ENCODE measurements at places on chromosomes 11 and 22.

- no peak for DNase-seq
These were observed 24.2 kb upstream of the KCNJ11 start for GRCh38 chr11:17412488-17413180.

GRCh38 chr22:37169406-37169805 is 18.6 kb downstream of the C1QTNF6 start:
- no peak for DNase-seq

DNA sequence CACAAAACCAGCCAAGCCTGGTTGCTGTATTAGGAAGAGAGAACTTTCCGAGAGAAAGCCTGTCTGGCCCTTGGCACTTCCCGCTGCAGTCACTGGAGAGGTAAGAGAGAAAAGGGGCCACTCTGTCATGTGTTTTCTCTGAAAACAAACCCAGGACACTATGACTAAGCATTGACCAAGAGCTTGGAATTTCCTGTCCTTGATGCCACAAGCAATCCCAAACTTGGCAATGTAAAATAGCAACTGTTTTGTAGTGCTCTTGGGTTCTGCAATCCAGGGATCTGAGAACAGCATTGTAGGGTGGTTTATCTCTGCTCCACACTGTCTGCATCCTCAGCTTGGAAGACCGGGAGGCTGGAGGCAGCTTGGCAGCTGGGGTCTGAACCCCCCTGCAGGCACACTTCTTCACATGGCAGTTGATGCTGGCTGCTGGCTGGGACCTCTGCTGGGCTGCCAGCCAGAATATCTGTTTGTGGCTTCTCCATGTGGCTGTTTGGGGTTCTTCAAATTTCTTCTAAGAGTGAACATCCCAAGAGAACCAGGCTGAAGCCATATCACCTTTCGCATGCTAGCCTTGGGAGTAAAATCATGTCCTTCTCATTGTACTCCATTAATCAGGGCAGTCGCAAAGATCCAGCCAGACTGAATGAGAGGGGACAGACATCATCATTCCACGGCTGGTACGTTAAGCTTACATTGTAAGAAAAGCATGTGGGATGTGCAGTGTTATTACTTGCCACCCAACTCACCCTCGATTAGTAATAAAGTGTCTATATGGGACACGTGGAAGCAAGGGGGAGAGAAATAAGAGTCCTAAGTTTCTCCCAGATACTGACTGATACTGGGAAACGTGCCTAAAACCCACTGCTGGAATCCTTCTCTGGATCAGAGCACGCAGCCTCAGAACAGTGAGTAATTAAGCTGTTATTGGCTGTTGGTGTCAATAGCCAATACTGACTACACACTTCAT is 537.4 kb upstream of the B3GAT1 start:
- no peak for DNase-seq

DNA sequence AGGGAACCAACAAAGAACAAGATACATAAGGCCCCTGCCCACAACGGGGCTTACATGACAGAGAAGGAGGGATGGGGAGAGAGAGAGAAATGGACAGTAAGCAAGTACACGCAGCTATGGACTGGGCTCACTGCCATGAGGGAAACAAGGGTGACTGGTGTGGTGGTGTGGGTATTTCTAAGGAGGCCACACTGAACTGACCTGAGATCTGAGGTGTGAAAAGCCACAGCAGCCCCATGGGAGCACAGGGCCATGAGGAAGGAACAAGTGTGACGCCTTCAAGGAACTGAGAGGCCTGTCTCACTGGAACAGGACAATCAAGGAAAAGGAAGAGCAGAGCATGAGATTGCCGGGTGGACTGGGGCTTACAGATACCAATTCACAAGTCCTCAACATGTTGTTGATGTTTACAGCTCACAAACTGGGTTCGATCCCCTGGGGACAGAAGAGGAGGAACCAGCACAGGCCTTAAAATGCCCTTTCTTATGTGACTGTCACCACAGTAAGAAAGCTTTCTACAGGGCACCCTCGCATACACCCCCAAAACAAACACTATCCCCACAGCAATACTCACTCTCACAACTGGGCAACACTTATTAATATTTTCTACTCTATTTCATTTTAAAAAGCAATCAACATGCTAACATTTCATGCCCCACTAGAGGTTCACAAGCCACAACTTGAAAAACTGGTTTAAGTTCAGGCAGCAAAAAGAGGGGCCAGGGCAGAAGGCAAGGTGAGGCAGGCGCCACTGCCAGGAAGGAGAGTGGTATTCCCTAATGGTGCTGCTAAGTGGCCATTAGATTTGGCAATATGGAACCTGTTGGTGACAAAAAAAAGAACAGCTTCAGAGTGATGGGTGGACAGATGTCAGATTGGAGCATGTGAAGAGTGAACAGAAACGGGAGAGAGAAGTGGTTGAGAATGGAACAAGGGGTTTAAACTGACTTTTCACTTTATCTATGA is 39.1 kb downstream of the TCIRG1 start:
- no peak for DNase-seq

- DNase-seq: no peak
These were observed 35.0 kb upstream of the CRTAM start for GRCh38 chr11:122803306-122803705.

- peak; percentile 60 for DNase-seq
These were observed 10.2 kb downstream of the PCNX3 start for GRCh38 chr11:65625628-65626342.

GRCh38 chr11:128553662-128554362 is 33.5 kb downstream of the ETS1 start:
- DNase-seq: no peak

- DNase-seq: peak; percentile 82
These were observed 33.0 kb downstream of the PTPRJ start for GRCh38 chr11:48013269-48013901.

GRCh38 chr11:102010776-102011494 is 36.3 kb upstream of the CFAP300 start:
- no peak for DNase-seq

DNA sequence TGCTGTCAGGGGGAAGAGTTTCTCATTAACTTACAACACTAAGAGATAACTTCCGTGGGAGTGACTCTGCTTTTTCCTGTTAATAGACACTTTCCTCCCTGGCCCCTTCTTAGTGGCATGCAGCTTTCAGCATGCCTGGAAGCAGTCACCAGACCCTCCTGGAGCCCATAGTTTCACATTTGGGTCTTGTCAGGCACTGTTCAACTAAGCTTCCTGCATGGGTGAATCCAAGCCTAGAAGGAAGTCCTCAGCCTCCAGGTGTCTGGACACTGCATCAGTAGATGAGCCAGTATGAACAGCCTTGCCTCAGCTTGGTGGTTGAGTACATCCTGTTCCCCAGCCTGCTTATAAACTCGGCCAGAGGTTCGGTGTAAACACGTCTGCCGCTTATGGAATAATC is 68.1 kb downstream of the PPP6R3 start:
- DNase-seq: peak; percentile 18

DNA sequence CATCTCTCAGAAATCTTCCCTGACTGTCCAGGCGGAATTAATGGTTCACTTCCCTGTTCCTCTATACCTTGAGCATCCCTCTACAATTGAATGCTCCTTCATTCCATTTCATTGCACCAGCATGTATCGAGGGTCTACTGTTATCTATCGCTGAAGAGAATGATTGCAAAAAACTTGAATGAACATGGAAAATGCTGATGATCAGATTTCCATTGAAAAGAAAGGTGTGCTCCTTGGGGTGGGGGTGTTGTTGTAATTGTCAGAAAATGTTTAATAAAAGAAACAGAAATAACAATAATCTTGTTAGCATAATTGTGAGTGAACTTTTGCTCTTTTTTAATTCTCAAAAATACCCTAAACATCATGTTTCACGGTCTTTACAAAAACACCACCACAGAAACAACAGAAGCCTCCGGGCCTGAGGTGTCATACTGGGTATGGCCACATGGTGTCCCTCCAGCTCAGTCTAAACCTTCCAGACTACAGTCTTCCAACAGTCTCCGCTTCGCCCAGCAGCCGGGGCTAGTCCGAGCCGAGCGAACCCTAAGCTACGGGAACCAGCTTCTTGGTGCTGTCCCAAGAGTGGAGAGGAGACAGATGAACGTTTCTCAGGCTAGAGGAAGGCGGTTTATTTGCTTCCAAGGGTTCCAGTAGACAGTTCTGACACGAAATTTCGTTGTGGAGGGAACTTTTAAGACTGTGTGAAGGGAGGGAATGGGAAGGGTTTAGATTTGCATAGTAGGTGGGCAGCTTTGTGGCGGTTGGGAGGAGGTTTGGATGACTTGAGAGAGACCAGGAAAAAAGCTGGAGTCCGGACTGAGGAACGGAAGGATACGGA is 75.8 kb upstream of the ZBED5 start:
- peak; percentile 82 for DNase-seq

- no peak for DNase-seq
These were observed 7.9 kb upstream of the SPON1 start for GRCh38 chr11:13954591-13954990.

DNA sequence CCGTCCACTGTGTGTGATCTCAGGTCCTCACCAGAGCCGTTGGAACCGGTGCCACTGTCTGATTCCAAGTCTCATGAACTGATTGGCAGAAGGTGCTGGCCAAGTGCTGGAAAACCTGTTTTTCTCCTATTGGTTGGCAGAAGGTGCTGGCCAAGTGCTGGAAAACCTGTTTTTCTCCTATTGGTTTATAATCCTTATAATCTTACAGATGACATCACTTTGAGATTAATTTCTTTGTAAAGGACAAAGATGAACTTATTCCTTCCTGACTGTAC is 1106.3 kb downstream of the BRD1 start:
- no peak for DNase-seq

DNA sequence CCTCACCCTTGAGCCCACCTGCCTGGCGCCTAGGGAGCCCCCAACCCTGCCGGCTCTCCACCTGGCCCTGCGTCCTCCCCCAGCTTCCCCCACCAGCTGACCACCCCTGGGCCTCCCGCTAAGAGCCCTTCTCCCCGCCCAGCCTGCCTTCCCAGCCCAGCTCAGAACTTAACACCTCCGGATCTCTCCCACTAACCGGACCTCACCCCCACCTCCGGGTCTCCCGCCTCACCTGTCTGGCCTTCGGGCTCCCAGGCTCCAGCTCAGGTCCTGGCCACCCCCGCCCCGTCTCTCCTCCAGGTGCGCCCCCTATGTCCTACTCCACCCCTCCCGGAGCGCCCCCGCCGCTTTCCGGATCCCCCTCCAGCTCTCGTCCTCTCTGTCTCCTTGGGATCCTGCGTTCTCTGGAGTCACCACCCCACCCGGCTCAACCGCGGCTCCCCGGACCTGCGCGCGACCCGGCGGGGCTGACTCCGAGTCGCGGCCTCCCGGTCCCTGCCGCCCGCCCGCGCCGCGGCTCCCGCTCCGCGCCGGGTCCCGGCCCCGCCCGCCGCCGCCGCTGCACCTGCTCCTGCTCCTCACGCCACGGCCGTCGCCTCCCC is at the start of gene KCNJ11:
Gene KCNJ11, minus strand, starts transcription at position 51 of the 602 bp plus-strand sequence. CDS start 568 bp downstream, outside the sequence.
- no peak for DNase-seq

GRCh38 chr11:94586978-94587377 is 19.8 kb downstream of the PIWIL4 start:
- DNase-seq: no peak

- DNase-seq: peak; percentile 42
These were observed at the start of gene UBE2L6 for GRCh38 chr11:57567515-57568329. Gene UBE2L6, minus strand, starts transcription at chr11:57567672. Its CDS starts 61 bp downstream, at chr11:57567611.

DNA sequence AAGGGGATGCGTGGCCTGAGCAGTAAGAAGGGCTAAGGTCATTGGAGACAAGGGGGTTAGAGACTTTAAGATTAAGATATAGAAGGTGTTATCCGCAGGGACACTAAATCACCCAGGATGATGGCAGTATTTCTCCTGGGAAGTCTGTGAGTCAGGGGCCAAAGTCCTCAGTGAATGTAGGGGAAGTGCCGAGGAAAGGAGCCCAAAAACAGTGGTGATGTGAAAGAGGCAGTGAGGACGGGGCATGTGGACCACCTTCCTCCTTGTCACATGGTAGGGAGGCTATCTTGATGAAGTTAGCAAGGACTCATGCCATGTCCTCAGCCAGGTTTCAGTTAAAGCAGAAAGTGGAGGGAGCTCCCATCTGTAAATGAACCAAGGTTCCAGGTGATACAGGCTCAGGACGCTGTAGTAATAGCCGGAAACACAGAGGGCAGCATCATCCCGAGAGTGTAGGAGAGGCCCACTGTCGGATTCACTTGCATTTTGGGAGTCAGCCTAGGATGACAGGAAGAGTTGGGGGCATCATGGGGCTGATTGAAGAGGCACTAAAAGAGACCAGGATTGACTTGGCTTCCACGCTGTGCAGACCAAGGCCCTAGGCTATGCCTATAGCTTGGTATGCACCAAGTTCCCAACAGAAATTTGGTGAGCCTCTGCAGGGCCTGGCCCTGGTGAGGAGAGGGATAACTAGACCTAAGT is 33.5 kb downstream of the WEE1 start:
- DNase-seq: no peak

DNA sequence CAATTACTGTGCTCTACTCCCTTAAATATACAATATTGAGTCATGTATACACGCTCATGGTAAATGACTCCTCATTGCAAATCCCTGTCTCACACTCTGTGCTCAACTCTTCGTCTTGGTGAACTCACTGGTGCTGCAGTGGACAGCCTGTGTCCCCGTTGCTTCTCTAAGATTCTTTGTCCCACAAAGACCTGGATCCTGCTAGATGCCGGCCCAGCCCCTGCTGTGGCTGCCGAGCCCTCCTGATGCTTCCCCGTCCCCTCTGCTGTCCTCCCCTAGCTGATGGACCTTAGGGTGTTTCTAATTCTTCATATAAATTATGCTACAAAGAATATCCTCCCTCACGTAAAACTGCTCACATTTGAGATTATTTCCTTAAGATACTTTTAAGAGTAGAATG is 5.5 kb downstream of the APOL2 start:
- DNase-seq: no peak

DNA sequence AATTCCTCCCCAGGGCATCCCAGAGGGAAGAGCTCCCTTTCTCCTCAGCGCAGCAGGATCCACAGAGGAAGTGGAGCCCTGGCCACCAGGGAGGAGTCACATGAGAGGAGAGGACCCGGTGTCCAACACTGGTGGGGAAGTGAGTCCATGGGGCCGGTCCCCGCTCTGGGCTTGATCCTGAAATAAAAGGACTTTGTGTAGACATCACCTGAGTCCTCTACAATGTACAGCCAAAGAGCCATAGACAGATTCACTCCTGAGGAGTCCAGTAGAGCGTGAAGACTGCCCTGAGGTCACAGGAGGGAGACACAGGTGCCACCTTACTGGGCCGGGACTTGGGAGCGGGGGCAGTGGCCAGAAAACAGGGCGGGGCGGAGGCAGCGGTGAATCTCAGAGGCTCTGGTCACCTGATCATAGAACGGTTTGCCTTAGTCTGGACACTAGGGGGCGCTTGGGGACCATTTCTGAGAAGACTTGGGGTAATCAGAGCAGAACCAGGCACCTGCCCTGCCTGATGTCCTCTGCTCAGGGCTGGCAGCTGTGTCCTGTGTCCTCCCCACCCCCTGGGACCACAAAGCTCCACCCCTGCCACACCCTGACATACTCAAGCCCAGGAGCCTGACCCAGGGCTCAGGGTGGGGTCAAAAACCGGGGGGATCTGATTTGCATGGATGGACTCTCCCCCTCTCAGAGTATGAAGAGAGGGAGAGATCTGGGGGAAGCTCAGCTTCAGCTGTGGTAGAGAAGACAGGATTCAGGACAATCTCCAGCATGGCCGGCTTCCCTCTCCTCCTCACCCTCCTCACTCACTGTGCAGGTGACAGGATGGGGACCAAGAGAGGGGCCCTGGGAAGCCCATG is 112.7 kb downstream of the VPREB1 start:
- DNase-seq: peak; percentile 50
